ENCODE measurements at places on chromosomes 7 and 10.
A peak's percentile ranks its signal among the peaks of the same experiment; 100 is the strongest.

- no peaks in the 10 kb centered on the region for H3K36me3 ChIP-seq
- no peaks in the 10 kb centered on the region for H3K27me3 ChIP-seq
- no peaks in the 10 kb centered on the region for H3K4me1 ChIP-seq
- H3K27ac ChIP-seq = no peak overlapping the region
Measured at GRCh38 chr10:76902949-76903348, 734.7 kb downstream of the KCNMA1 start.

- DNase-seq = no peak
- H3K27me3 ChIP-seq = no peaks in the 10 kb centered on the region
- H3K4me1 ChIP-seq = no peaks in the 10 kb centered on the region
- H3K36me3 ChIP-seq = no peaks in the 10 kb centered on the region
- H3K27ac ChIP-seq = no peak overlapping the region
Measured at GRCh38 chr7:52168085-52168484, 851.5 kb upstream of the COBL start.

DNA sequence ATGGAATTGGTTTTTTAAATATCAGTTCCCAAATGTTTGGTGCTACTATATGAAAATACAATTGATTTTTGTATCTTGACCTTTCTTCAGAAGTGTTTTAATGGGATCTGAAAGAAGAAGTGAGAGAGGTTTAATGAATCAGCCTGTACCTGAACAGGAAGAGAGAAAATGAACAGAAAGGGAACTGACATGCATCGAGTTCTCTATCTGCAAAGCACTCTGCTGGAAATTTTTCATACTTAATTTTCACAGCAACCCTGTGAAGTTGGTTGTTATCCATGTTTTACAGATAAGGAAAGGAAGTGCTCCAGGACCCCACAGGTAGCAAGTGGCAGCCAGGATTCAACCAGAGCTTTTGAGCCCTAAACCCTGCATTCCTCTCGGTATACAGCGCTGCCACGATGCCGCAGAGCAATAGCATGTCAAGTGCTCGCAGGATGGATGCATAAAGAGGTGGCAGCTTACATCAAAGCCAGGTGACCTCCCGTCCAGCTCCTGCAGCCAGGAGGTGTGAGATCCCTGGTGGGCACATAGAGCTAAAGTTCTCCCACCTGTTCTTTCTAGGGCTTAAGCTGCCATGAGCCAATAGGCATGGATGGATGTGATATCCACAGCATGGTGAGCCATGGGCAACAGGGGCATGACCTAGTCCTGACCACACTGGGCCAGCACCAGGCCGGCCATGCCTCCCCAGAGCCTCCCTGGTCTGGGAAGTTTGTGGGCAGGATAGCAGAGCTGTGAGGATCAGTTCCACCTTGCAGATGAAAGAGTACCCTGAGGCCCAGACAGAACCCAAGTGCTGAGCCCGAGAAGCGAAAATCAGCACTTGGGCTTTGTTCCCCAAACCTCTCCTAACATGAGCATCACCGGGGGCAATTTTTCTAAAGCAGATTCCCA is 57.2 kb downstream of the CALML3 start:
- no peaks in the 10 kb centered on the region for H3K36me3 ChIP-seq
- no peak overlapping the region for H3K27ac ChIP-seq
- no peaks in the 10 kb centered on the region for H3K27me3 ChIP-seq
- no peaks in the 10 kb centered on the region for H3K4me1 ChIP-seq
- DNase-seq = no peak

DNA sequence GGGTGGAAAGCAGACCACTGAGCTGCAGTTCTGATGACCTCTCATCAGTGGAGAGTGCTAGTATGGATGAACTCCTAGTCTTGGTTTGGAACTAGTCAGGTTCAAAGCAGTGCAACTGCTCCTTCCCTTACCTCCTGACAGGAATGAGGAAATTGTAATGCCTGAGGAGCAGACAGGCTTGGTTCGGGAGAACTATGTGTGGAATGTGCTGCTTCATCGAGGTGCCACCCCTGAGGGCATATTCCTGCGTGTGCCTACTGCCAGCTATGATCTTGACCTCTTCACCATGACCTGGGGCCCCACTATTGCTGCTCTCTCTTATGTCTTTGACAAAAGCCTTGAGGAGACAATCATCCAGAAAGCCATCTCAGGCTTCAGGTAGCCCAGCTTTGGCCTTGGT is 27.4 kb upstream of the NFKB2 start:
- no peak for DNase-seq
- no peaks in the 10 kb centered on the region for H3K4me1 ChIP-seq
- H3K27me3 ChIP-seq = no peaks in the 10 kb centered on the region

DNA sequence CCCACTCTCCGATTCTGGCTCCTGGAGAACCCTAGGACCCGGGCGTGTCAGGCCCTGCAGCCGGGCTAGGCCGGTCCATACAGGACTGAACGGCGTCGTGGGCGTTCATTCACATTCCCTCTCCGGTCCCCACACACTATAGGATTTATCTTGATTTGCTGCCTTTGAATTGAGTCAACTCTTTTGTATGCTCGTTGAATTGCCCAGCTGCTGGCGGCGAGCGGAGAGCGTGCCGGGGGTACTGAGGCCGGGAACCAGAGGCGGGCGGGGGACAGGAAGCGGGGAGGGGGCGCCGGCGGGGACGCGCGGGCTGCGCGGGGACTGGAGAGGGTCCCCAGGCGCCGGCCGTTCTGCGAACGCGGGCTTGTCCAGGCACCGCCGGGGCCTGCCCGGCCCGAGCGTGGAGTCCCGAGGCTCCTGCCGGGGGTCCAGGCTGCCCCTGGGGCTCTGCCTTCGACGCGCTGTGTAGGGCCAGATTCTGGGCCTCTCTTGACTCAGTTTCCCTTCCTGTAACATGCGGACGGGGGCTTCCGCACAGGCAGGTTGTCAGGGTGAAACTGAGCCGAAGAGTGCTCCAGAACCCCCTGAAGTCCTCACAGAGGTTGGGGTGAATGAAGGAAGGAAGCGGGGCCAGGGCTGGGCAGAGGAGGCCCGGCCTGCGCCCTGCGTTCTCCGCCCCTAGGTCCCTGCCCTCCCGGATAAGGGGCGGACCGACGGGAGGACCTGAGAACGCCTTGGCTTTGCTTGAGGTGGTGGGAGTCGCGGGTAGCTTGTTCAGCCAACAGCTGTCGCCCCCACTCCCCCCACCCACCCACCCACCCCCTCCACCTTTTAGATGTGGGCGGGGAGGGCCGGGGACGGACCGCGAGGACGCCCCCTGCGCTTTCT is 769 bp upstream of the ELFN1 start:
- peak overlapping the region; percentile 14 for H3K4me3 ChIP-seq
- peaks cover 32% of the 10 kb centered on the region for H3K27me3 ChIP-seq
- H3K4me1 ChIP-seq = peaks cover 13% of the 10 kb centered on the region
- peak; percentile 2 for DNase-seq
- H3K36me3 ChIP-seq = no peaks in the 10 kb centered on the region
- no peak overlapping the region for H3K27ac ChIP-seq

GRCh38 chr10:96846395-96846794 is 14.3 kb downstream of the LCOR start:
- no peaks in the 10 kb centered on the region for H3K27me3 ChIP-seq
- no peak for DNase-seq
- no peak overlapping the region for H3K27ac ChIP-seq
- peaks cover 56% of the 10 kb centered on the region for H3K4me1 ChIP-seq
- H3K4me3 ChIP-seq = no peak overlapping the region
- H3K36me3 ChIP-seq = peaks cover 6% of the 10 kb centered on the region

DNA sequence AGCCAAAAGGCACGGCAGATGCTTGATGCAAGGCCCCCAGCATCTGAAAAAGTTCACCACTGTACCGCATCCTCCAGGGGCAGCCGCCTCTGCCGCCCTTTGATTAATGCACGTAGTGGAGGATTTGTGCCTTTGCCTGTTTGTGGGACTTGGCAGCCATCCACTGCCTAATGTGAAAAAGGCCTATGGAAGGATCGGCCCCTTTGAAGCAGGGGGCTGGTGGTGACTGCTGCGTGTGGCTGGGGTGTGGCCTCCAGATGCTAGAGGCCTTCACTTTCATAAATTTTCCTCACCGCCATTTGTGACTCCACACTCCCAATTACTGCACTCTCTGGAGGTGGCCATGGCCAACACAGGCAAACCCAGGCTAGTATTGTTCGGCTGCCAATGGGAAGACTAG is 226.0 kb downstream of the BMPER start:
- no peak overlapping the region for H3K27ac ChIP-seq
- no peaks in the 10 kb centered on the region for H3K4me1 ChIP-seq
- no peak overlapping the region for H3K4me3 ChIP-seq
- H3K27me3 ChIP-seq = no peaks in the 10 kb centered on the region
